CMK (cell line): ENCODE measurements at places on chromosomes 7 and 10.

- no peak for DNase-seq
Observed at GRCh38 chr10:119379466-119380071, 162.9 kb downstream of the RGS10 start.

DNA sequence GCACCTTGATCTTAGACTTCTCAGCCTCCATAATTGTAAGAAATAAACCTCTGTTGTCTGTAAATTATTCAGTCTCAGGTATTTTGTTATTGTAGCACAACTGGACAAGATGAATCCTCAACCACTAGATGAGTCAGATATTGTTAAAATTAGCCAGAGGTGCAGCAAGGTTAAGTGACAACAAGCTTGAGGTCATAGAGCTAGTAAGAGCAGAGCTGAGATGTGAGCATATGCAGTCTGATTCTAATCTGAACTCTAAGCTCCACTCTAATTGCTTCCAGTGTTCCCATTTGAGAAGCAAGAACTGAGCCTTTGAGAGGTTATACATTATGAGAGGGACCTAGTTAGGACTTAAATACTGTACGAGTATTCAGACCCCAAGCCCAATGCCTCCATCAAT is 93.1 kb downstream of the FZD1 start:
- DNase-seq: no peak

DNA sequence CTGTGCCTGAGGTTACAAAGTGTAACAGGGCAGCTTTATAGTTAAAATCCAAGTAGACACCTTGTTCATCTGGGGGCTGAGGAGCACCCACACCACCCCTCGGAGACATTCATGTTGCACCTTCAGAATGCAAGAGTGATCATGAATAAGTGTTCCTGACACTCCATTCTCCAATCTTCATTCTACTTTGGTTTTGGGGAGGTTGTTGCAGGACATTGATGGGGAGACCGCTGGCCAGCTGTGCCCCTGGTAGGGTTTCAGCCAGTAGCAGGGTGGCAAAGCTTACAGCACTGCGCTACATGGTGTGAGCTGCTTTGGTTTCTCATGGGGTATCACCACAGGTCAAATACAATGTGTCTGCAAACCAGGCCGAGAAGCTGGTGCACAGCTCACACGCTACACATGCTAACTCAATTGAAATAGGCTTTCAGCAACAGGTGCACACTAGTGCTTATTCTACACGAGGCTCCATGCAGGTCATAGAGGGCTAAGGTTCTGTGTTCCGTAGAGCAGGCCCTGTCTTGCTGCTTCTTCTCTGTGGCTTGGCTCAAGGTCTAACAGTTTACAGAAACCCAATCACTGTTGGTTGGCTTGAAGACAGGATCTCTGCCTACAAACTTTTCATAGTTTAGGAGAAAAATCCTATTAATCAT is 317.4 kb upstream of the ZNF32 start:
- no peak for DNase-seq

DNA sequence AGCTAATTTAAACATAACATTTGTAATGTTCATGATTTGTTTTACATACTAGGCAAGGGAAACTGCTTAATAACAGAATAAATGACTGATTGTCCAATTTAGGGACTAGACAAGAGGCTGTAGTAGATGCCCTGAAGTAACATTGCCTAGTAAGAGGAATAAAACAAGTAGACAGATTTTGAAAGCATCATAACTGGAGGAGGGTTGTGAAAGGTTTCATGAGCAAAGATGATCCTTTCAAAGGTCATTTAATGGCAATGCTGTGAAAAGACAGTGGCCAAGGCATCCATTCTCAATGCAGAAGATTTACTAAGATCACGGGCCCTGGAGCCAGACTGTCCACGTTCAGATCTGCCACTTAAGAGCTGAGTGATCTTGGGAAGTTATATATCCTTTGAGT is 44.8 kb upstream of the HHEX start:
- no peak for DNase-seq

GRCh38 chr10:963655-964054 is 24.6 kb upstream of the GTPBP4 start:
- DNase-seq: no peak
